ENCODE measurements at places on chromosomes 2 and 18.
A peak's percentile ranks its signal among the peaks of the same experiment; 100 is the strongest.

- no peak for DNase-seq
These were observed 25.1 kb downstream of the TRAF3IP1 start for GRCh38 chr2:238345297-238345968.

DNA sequence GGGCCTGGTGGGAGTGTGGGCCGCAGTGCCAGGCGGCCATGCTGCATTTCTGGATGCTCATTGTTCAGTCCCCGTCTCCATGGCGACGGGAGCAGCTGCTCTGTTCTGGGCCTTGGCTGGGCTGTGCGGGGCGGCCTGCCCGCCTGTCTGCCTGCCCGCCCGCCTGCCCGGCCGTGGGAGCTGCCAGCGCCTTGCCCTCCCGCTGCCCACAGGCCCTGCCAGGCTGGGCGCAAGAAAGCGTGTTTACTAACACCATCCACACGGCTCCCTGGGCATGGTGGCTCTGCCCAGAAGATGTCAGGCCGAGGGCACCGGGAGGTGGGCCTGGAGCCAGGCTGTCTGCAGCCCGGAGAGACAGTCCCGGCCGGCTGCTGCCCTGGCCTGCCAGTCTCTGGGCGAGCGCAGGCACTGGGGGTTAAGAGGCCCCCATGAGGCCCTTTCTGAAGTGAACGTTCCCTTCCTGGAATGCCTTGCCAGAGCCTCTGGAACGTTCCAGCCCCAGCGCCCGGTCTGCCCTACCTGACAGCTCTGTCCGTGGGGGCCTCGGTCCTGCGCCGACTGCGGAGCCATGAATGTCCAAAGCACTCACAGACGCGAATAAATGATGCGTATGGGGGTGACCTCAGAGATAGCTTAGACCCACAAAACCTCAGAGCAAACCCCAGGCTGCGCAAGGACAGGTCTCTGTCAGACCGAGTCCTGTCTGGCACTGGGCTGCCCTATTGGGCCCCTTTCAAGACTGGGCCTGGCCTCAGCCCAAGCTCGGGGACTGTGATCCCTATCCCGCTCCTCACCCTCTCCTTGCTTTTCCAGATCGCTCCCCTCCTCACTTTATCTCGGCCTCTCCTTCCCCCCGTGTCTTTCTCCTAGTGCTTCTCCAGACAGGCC lies 44.3 kb downstream of the MYCN start:
- DNase-seq = no peak

GRCh38 chr2:148813603-148814065 lies 61.4 kb upstream of the KIF5C start:
- no peak for DNase-seq

DNA sequence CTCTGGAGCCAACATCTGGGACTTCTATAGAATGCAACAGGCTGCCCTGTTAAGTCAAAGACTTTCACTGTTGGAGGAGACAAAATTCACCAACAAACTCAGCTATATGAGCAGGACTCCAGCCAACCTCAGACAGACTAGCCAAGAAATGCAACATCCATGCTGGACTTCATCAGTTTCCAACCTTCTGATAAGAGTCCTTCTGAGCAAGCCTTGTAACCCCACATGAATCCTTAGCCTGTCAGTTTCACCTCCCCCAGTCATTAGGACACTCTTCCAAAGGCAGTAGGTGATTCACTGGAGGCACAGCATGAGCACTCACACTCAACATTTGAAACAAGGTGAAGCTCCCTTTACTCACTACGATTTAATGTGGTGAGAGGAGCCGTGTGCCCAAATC lies 5.8 kb downstream of the TBC1D8 start:
- no peak for DNase-seq

GRCh38 chr2:240797500-240797895 lies 22.5 kb downstream of the KIF1A start:
- no peak for DNase-seq

GRCh38 chr2:238893349-238894000 lies 45.6 kb downstream of the TWIST2 start:
- no peak for DNase-seq

GRCh38 chr2:17803497-17803896 lies 12.8 kb upstream of the MSGN1 start:
- DNase-seq = no peak

DNA sequence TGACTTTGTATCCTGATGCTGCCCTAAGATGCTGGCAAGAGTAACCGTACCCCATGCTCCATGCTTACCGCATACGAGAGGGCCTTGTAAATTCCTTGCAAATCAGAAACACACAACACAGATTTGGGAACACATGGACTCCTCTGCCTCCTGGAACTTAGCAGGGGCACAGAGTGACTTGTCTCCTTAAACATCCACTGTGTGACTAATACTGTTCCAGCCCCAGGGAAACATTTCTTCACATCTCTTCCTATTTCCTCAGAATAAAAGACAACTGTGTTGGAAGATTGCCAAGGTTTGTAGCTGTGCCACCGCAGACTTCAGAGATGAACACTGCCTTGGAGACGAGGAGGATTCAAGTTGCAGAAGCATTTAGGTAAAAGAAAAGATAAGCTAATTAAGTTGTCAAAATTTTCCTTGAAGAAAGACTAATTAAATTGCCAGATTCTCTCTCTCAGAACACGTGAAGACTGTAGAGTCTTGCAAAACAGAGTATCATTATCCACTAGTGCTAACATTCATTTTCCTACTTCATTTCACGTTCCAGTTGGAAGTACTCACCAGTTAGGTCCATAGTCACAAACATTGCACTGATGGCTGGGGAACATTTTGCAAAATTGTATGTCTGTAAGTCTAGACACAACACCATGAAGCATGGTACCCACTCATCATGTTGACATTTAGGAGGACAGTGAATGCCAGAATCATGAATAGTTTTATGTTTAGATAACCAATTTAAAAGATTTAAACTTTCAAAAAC lies 188.8 kb downstream of the TSN start:
- DNase-seq = peak; percentile 99

DNA sequence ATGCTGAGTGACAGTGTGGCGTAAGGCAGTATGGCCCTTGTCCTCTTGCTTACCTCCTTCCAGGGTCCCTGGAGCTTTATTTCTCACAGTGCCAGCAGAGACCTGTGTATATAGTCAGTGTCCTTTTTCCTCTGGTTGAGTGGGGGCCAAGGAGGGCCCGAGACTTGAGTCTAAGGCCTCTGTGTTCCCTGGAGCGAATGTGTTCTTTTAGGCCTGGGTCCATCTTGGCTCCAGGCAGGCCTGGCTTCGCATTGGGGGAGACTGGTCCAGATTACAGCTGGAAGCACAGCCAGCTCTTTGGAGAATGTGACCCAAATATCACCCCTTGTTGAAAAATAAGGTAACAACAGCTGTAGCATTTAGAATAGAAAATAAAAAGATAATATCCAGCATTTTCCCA lies 5.0 kb downstream of the VAMP5 start:
- no peak for DNase-seq

DNA sequence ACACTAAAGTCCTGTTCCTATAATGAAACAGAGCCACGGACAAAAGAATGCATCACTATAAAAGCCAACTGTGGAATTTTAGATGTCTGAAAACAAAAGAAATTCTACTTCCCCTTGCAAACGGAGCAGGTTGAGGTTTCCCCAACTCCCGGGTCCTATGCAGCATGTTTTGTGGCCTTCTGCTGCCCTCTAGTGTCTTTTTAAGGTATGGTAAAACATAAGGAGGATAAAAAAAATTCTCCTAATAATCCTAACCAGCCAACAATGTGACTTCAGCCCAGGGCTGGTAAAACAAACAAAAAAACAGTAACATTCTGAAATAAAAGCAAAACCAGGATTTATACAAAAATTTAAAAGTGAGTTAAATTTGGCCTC lies 539.5 kb downstream of the NRXN1 start:
- peak; percentile 42 for DNase-seq

GRCh38 chr2:203404996-203405395 lies 76.8 kb downstream of the ABI2 start:
- no peak for DNase-seq

Measured in RPMI7951 (cell line).